ELR (cell line): ENCODE measurements at places on chromosomes 2 and 18.

- DNase-seq, result no peak
Observed at GRCh38 chr2:99275882-99276281, 20.4 kb upstream of the LYG2 start.

DNA sequence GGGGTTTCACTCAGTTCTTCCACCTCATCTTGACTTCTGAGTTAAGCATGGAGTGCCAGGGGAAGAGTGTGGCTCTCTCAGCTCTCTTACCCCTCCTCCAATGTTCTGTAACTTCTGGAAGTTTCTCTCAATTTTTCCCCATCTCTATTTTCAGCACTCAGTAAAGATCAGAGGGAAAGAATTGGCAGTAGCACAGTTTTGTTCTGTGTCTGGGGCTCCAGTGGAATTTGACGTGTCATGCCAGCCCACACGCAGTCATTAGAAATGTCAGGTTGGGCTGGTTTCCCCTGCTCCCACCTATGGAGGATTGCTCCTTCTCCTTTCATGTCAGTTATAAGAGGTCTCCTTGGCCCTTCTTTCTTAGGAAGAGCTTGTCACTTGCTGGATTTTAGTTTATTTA is 104.6 kb upstream of the COL3A1 start:
- no peak for DNase-seq

- DNase-seq, result peak; percentile 28
Observed at GRCh38 chr2:157355618-157356017, 30.0 kb upstream of the ERMN start.

DNA sequence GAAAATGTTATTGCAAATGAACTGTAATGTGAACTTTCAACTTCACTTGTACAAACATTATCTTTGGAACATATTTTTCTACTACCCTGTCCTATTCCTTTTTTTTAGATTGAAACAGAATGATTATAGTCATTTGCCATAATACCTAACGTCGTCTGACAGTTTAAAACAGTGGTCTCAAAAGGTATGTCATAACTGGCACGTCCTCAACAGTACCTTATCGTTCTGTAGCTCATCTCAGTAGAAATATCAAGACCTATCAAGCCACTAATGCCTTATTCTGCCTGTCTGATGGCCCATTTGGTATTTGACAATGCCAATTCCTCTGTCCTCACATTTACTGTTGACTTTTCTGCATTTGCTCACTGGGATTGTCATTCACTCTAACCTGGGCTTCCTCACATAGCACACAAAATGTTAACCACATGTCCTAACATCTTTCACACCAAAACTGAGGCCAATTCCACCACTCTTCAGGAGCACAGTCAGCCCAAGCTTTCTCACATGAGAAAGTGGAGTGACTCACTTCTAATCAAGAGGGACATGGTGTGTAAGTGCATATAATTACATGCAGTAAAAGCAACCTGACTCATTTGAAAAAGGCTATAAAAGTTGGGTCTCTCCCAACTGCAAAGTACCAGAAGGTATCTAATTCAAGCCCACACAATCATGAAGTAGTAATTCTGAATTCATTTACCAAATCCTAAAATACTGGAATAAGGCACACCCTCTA is 34.8 kb downstream of the DNER start:
- DNase-seq, result peak; percentile 58

GRCh38 chr2:213306316-213306942 is 22.2 kb downstream of the SPAG16 start:
- no peak for DNase-seq

- DNase-seq, result no peak
Observed at GRCh38 chr18:56460581-56460980, 177.8 kb downstream of the TXNL1 start.

DNA sequence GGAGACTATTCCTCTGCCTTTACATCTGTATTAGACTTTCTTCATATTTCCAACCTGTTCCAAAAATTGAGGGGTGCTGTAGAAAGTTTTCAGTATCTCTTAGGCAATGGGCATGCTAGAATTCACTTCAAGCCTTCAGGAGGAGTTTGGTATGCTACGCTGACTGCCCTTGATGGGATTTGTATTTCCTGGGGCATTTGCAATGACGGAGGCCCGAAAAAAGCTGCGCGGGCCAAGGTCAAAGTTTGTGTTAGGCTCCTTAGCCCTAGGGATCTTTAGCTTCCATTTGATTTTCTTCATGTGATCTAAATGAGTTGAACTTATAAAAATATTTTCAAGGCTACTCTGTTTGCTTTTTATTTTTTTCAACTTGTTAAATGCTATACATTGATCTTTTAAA is 5.1 kb downstream of the CPS1 start:
- DNase-seq, result no peak

DNA sequence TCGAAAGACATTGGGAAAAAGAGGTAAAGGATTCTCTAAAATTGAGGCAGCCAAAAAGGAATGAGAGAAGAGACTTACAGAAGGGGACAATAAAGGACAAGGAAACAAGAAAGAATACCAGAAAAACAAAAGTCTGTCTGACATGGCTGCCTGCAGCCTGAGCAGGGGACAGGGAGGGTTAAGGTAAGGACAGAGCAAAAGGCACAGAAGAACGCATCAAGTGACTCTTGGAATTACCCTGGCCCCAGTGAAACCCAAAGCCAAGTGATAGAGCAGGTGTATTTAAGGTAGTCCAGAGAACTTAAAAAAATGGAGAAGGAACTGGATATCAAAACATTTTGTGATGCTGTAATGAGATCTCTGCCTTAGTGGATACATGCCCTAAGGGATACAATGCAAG is 47.1 kb upstream of the XIRP2 start:
- DNase-seq, result no peak

DNA sequence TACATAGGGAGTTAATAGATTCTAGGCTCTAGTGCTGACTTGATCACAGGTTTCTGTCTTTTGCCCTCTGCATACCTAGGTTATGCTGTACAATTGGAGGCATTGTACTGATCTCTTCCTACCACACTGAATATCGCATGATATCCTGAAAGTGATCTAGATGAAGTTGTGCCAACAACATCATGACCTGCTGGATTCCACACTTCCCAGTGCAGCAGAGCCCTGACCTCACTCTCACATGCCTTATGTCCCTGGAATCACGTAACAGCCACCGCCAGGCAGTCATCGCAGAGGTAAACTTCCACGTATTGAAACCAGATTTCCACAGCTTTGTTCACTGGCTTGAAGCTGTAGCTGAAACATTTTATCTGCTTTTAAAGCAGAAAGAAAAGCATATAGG is 214.0 kb downstream of the ANKRD30B start:
- no peak for DNase-seq

DNA sequence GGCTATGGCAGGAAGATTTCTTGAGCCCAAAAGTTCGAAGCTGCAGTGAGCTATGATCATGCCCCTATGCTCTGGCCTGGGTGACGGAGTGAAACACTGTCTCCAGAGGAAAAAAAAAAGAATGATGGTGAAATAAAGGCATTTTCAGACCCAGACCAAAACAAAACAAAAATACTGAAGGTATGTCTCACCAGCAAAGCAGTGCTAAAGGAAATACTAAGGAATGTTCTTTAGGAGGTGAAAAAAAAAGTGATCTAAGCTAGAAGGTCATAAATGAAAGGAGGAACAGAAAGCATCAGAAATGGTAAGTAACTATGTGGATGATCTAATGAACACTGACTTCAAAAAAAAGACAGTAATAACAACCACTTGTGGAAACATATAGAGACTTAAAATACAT is 18.7 kb downstream of the SS18 start:
- no peak for DNase-seq

- peak; percentile 82 for DNase-seq
Observed at GRCh38 chr2:66851449-66851872, 416.5 kb downstream of the MEIS1 start.

DNA sequence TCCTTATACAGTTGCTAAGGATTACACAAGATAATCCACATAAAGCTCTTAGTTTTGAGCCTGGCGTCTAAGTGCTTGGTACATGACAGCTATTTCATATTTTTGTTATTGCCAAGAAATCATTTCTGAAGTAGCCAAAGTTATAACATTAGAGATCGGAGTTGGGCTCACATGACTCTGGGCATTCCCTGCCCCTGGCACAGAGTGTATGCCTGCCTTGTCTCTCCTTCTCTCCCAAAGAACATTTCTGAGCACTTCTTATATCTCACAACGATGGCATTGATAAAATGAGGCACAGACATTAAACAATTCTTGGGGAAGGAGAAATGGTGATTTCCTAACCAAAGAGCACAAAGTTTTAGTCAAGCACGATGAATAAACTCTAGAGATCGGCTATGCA is 87.7 kb upstream of the DDX18 start:
- no peak for DNase-seq

GRCh38 chr2:9168821-9169221 is 37.8 kb upstream of the ASAP2 start:
- no peak for DNase-seq

DNA sequence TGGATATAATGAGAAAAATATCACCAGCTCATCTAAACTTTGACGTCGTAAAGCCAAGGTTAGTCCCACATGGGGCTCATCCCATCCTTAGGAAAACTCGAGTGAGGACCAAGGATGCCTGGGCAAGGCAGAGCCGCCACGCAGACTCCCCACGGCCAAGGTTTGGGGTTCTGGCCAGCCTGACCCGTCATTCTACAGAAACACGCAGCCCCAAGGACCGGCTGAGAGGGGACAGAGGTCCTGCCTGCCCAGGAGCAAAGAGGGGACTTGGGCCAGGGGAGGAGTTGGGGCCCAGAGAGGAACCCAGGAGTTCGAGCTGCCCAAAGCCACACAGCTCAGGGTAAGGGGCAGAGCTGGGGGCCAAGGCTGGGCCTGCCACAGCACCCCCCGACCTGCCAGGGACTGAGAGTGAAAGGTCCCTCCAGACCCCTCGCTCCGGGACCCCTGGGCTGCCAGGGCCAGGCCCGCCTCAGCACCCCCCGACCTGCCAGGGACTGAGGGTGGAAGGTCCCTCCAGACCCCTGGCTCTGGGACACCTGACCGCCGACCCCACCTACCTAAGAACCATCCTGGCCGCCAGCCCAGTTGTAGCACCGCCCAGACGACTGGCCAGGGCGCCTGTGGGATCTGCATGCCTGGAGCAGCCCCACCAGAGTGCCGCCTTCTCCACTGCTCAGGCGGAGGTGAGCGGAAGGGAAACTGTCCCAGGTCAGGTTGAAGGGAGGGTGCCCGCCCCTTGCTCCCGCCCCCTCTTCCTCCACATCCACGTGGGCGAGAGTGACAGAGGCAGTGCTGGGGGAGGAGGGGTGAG is at the start of gene PDCD1:
PDCD1 (minus strand) TSS at position 689 of the 811 bp plus-strand sequence; CDS start at position 633, 56 bp downstream.
- no peak for DNase-seq

- no peak for DNase-seq
Observed at GRCh38 chr2:190486037-190486623, 48.4 kb downstream of the NEMP2 start.

GRCh38 chr2:61117534-61117933 is 44.5 kb upstream of the C2orf74 start:
- DNase-seq, result peak; percentile 73

GRCh38 chr2:60221098-60221497 is 332.4 kb downstream of the BCL11A start:
- DNase-seq, result no peak

DNA sequence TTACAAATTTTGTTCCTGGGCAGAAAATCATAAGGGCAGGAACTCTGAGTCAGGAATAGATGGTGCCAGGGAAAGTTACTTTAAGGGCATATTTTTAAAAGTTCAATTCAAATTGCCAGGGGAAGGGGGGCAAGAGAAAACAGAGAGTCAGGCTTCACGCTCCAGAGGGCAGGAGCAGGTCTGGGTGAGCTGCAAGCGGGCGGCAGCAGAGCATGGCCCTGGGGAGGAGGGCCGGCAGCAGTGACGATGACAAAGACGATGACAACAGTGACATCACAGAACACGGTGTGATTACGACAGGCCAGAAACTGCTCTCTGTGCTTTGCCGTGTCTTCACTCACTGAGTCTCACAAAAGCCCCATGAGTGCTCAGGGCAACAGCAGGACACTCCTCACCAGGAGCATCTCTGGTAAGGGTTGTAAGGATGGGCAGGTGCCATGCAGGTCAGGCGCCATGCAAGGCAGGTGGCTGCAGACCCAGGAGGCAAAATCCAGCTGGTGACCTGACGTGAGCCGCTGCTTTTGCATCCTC is 23.3 kb downstream of the CHST10 start:
- no peak for DNase-seq

- DNase-seq, result no peak
Observed at GRCh38 chr2:60000686-60001085, 552.8 kb downstream of the BCL11A start.

- DNase-seq, result no peak
Observed at GRCh38 chr2:94990956-94991355, 34.6 kb upstream of the MAL start.

- DNase-seq, result no peak
Observed at GRCh38 chr2:60992985-60993392, 24.5 kb upstream of the PEX13 start.

- no peak for DNase-seq
Observed at GRCh38 chr2:83970217-83970929, 488.7 kb downstream of the SUCLG1 start.

DNA sequence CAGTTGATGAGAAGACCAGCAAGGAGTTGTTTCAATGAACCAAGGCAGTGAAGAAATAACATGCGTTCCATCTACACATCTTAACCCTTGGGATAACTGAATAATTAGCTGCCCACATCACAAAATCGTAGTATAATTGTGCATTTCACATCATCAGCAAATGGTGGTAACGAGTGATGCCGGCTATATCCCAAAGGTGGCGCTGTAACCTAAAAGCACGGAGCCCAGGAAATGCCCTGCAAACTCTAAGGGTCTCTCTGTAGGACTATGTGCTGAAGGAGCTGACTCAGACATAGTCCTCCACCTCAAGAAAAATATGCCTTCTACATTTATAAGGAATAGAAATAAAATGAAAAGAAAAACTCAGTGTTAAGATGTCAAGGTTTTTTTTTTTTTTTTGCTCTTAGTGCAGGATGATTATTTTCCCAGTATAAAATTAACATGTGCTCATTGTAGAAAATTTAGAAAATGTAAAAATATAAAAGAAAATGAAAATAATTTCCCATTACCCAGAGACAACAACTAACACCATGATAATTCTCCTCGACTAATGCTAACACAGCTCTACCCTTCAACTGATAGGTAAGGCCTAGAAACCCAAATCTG is 23.1 kb upstream of the DSG3 start:
- peak; percentile 20 for DNase-seq

GRCh38 chr2:150917961-150918713 is 343.5 kb downstream of the RBM43 start:
- no peak for DNase-seq

GRCh38 chr2:126312579-126312978 is 343.4 kb upstream of the GYPC start:
- no peak for DNase-seq

DNA sequence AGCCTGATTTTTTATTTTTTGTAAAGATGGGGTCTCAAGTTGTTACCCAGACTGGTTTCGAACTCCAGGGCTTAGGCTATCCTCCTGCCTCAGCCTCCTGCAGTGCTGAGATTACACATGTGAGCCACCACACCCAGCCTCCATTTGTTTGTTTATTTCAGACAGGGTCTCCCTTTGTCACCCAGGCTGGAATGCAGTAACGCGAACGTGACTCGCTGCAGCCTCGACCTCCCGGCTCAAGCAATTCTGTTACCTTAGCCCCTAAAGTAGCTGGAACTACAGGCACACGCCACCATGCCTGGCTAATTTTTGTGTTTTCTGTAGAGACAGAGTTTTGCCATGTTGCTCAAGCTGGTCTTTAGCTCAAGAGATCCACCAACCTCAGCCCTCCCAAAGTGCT is 27.2 kb downstream of the UBXN4 start:
- DNase-seq, result no peak
